ENCODE measurements at places on chromosomes 13 and 19.

DNA sequence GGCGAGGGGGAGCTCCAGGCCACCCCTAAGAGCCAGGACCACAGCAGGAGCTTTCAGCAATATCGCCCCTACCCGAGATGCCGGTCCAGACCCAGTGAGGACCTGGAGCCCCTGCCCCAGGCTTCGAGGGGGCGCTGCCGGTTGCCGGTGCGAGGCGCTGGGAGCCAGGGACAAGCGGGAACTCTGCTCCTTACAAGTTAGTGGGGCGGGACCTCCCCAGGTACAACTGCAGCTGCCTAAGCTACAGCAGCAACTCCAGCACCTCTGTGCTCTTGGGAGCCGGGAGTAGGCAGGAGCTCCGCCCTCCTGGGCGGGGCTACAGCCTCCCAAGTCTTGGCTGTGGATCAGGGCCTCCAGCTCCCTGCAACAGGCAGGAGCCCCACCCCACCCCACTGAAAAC lies 15.2 kb upstream of the TSC22D1 start:
- DNase-seq: no peak

DNA sequence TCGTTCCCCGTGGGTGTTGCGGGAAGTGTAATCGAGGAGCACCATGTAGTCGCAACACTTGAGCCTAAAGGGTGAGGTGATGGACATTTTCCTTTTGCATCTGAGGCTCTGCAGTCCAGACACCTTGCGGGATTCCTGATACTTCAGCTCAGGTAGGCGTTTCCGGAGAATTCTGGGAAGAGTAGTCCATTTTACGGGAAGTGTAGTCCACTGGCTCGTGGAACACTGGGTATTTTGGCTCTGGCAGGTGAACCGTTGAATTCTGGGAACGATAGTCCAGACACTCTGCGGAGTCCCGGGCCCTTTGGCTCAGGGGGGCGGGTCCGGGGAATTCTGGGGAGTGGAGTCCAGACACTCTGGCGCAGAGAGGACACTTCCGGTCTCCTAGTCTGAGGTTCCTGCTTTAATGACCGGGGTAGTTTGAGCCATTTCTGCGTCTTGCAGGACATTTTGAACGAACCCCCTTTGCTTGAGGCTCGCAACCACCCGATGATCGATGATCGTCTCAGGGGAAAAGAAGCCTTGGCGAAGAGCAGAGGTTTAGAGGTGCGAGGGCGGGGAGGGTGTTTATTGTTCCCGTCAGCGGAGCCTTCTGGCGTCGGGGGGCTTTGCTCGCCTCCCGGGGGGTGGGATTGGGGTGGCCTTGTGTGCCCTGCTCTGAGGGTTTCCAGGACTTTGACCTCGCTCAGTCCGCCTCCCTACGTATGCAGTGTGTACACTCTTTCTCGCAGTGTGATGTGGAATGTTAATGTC lies at the start of gene ZNF223:
TSS of gene ZNF223 (plus strand) at position 387 of the 753 bp plus-strand sequence. CDS start 3,141 bp downstream, outside the sequence.
- peak; percentile 98 for DNase-seq

DNA sequence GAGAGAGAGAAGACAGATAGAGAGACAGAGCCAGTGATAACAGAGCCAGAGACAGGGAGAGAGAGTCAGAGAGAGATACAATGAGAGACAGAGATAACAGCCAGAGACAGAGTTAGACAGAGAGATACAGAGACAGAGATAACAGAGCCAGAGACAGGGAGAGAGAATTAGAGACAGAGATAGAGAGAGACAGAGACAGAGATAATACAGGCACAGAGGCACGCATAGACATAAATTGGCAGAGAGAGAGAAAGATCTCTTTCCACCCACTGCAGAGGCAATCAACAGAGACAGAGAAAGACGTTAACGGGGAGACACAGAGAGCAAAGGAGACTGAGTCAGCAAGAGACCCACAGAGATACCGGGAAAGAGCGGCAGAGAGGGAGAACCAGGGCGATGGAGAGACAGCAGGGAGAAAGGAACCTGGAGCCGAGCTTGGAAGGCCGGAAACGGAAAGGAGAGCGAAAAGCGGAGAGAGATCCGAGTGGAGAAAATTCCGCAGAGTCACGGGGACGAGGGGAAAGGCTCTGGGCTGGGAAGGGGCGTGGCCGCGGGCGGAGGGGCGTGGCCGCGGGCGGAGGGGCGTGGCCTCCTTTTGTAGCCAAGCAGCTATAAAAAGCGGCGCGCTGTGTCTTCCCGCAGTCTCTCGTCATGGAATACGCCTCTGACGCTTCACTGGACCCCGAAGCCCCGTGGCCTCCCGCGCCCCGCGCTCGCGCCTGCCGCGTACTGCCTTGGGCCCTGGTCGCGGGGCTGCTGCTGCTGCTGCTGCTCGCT lies at the start of gene TNFSF9:
TSS of gene TNFSF9 (plus strand) at position 641 of the 777 bp plus-strand sequence. CDS start at position 652, 11 bp downstream.
- peak; percentile 95 for DNase-seq

DNA sequence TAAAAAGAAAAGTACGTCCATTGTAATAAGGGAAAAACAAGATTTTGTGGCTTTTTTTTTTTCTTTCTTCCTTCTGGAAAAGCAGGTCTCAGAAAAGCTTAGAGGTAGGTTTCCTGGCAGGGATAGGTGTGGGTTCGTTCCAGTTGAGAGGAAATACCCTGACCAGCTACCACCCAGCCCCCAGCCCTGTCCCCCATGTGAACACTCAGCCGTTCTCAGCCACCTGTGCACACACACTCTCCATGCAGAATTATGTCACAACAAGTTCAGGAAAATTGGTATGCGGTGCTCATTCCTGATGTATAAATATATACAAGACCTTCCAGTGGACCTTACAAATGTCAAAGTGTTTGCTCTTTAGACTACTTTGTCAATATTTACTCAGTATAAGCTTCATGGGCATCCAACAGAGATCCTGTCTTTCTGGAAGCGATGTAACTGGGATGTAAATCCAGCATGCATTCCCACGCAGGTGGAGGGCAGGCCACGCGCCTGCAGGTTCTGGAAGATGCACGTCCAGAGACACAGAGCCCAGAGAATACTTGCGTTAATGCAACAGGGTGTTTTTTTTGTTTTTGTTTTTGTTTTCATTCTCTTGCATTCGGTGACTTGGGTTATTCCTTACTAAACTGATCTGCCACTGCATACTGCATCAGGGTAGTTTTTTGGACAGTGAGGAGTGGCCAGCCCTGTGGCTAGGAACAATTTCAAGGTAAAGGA lies 68.8 kb downstream of the TSHZ3 start:
- DNase-seq: no peak

- no peak for DNase-seq
Observed at GRCh38 chr13:79866436-79866835, 385.5 kb downstream of the NDFIP2 start.

GRCh38 chr13:96080676-96081075 lies 9.2 kb upstream of the HS6ST3 start:
- no peak for DNase-seq

DNA sequence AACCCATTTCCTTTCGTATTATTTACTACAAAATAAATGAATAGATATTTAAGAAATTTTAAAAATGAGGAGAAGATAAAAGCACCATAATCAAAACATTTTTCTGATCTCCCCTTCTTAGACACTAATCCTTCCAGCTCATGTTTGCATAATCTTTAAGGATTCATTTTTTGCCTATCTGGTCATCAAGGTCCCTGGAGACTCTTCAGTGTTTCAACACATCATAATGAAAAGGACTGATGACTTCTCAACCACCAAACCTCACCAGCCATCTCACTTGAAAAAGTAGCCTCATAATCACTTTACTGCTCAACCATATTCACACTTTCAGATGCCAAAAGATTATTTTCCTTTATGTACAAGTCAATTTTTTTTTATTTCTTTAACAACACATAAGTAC lies 80.1 kb downstream of the DCLK1 start:
- DNase-seq: no peak

- DNase-seq: no peak
Observed at GRCh38 chr13:98976941-98977340, 923 bp downstream of the DOCK9 start.

DNA sequence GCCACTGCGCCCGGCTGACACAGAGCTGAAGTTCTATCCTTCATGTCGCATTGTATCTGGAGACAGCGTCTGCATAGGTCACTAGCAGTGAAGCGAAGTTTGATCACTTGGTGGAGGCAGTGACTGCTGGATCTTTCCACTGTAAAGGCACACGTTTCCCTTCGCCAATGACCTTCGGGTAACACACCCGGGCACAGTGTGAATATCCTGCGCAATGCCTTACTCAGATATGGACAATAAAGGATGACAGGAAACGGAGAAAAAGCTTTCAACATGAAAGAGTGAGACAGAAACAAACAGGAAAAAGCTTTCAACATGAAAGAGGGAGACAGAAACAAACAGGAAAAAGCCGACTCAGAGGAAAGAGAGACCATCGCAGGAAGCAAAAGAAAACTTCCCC lies 17.1 kb downstream of the ARL11 start:
- no peak for DNase-seq

DNA sequence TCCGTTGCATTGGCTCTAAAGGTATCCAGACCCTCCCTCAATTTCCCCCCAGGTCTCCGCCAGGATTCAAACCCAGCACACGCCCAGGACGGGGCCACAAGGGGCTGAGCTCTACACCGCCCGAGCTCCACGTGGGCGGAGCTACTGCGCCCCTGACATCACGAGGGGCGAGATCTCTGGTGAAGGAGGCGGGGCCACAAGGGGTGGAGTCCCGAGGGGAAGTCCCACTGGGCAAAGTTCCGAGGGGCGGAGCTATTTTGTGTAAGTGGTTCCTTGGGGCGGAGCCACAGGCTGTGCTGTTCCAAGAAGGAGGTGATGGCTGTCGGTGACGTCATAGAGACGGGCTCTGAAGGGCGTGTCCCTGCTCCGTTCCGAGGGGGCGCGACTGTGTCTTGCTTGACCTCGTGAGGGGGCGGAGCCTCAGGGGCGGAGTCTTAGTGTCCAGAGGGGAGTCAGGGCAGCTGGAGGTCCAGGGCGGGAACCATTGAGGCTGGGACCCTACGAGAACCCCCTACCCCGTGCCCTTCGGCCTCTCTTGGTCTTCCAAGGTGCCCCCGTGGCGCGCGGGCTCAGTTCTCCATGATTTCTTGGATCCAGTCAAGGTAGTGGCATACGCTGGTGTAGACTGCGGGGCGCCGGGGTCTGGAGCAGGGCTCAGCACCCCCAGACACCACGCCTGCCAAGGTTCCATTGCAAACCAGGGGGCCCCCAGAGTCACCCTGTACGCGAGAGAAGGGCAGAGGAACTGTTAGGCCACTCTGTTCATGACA lies 1.3 kb upstream of the KLK8 start:
- DNase-seq: no peak

DNA sequence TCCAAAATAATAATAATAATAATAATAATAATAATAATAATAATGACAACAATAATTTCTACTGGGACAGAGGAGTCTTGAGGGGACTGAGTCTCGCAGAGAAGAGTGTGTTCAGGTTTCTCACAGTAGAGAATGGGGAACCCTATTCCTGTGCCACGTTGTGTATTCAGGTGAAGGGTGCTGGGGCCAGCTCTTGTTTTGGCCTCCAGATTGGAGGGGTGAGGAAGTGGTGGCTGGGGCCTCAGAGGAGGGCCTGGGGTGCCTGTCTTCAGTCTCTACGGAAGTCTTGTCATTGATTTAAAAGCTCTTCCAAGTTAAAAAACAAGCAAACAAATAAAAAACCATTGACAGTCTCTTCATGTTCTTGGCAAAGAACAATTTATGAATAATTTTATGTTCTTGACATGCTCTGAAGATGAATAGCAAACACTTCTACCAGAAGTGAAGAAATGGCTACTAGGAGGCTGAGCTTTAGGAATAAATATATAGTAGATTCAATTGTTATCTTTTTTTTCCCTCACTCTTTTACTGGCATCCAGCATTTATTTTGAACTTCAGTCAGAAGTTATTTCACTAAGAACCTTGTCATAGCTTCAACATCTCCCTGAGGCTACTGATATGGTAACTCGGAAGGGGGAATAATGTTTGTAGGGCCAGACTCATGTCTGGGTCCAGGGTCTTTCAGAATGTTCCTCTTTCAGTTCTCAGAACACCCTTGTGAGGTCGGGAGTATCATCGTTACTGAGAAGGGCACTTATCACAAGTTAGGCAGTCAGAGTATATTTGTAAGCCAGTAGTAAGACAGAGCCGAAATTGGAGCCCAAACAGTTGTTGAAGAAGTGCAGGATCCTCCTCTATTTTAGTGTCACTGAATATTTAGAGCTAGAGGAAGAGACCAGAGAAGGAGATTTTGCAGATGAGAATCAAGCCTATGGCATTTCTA lies 13.1 kb downstream of the LRCH1 start:
- DNase-seq: no peak

DNA sequence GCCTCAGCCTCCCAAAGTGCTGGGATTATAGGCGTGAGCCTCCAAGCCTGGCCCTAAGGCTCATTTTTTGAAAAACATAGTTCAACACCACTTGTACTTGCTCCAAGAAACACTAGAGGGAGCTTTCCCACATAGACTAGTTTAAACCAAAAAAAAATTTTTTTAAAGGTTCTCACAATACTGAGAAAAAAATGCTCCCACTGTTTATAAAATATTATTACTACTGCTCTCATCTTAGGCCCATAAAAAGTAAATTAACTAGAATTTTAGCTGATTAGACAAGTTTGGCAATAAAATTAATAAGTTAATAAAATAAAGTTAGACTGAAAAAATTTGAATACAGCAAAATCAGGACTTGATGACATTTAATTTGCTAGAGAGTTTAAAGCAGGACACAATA lies 109.5 kb downstream of the TBC1D4 start:
- DNase-seq: no peak

- no peak for DNase-seq
Observed at GRCh38 chr13:107276936-107277335, 709.0 kb upstream of the ARGLU1 start.

DNA sequence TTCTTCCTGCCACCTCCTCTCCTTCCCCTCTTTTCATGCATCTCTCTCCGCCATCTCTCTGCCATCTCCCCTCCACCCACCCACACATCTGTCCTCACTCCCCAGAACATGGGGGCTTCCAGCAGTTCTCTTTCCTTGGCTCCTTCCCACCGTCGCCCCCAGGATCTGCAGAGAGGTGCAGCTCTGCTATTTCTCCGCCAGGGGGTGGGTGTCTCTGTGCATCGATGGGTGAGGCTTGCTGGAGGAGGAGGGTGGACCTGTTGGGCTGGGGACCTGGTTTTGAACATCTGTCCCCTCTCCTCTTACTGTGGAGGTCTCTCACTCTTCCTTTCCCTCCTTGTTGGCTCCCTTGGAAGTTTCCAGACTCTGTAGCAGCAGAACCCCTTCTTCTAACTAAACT lies 51.7 kb downstream of the MYH14 start:
- DNase-seq: no peak

DNA sequence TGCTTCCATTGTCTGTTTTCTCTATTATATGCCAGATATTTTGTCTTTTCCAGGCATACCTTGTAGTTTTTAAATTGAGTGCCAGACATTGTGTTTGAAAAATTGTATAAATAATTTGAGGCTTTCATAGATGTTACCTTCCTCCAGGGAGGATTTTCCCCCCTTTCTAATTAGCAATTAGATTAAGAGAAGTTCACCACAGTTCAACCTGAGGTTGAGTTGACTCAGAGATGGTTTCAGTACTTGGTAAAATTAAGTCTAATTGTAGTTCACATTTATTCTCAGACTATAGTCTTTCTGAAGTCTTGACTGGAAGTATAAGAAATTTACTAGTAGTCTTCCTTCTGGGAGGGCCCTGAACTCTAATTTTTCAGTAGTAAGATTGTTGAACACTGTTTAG lies 104.1 kb upstream of the SCEL start:
- DNase-seq: no peak

All from right hindlimb (tissue), 1 donor.